ENCODE measurements at places on chromosomes 7 and 10. TPM values are rescaled to one million over a fixed set of nuclear protein-coding genes. Genes with fewer than 3 reads are reported as not detected.
A peak's percentile ranks its signal among the peaks of the same experiment; 100 is the strongest.

DNA sequence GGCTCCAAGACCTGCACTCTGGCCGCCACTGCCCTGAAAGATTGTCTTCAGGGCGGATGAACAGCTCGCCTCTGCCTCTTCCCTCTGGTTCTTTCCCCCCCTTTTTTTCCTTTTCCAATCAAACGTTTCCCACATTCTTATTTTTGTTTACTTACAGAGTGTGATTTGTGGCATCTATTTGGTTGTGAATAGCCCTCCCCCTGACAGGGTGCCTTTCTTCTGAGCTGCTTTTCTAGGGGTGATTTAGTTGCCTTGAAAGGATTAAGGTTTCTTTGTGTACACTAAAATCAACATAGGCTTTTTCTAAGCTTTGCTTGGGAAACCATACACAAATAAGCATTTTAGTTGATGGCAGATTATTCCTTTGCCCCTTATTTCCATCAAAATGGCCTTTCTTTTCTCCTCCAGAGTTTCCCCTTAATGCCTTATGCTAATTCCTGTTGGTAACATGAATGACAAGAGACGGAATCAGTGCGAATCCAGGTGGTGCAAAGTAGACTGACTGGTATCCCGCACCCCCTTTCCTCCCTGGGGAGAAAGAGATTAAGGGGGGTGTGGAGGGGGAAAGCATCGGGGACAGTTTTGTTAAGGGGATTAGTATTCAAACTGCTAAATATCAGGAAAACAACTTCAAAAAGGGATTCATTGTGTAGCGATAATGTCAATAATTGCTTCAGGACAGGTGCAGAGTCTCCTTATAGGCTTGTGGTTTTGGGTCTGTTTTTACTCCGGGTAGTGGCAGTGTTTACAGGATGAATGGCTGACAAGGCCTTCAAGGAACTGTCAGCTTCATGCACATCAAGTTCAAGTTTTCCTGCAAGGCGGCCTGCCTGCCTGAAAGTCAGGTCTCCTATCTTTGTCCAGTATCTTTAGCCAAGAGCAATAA is 431.6 kb upstream of the GALNT17 start:
- peaks cover 6% of the 10 kb centered on the region for H3K4me1 ChIP-seq
- H3K36me3 ChIP-seq = no peaks in the 10 kb centered on the region
- H3K27me3 ChIP-seq = peaks cover 40% of the 10 kb centered on the region
- H3K27ac ChIP-seq = no peak overlapping the region
- DNase-seq = no peak

DNA sequence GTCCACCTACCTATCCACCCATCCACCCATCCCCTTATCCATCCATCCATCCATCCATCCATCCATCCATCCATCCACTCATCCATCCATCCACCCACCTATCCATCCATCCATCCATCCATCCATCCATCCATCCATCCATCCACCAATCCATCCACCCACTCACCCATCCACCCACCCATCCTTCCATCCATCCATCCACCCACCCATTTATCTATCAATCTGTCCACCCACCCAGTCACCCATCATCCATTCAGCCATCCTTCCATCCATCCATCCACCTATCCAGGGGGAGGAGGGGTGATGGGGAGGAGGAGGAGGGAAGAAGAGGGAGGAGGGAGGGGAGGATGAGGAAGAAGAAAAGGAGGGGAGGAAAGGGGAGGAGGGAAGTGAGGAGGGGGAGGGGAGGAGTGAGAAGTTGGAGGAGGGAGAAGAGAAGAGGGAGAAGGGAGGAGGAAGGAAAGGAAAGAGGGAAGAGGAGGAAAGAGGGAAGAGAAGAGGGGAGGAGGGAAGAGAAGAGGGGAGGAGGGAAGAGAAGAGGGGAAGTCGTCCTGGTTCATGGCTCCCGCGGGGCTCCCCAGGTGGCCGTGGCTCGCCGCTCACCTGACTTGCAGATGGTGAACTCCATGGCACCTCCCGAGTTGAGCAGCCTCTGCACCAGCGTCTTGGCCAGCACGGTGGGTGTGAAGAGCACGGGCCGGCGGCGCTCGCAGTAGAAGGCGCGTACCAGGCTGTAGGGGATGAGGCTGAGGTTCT is 68.8 kb upstream of the GNA12 start:
- H3K4me3 ChIP-seq = no peak overlapping the region
- no peaks in the 10 kb centered on the region for H3K27me3 ChIP-seq
- no peak overlapping the region for H3K27ac ChIP-seq
- H3K36me3 ChIP-seq = peaks cover 38% of the 10 kb centered on the region
- no peak for DNase-seq

GRCh38 chr10:79274279-79275104 is 72.8 kb upstream of the PPIF start:
- H3K27ac ChIP-seq = no peak overlapping the region
- H3K4me1 ChIP-seq = no peaks in the 10 kb centered on the region
- H3K36me3 ChIP-seq = peaks cover 19% of the 10 kb centered on the region
- no peak overlapping the region for H3K4me3 ChIP-seq

- H3K36me3 ChIP-seq = no peaks in the 10 kb centered on the region
- no peak for DNase-seq
- H3K4me1 ChIP-seq = no peaks in the 10 kb centered on the region
Observed at GRCh38 chr7:95621404-95621803, 25.1 kb upstream of the PDK4 start.

DNA sequence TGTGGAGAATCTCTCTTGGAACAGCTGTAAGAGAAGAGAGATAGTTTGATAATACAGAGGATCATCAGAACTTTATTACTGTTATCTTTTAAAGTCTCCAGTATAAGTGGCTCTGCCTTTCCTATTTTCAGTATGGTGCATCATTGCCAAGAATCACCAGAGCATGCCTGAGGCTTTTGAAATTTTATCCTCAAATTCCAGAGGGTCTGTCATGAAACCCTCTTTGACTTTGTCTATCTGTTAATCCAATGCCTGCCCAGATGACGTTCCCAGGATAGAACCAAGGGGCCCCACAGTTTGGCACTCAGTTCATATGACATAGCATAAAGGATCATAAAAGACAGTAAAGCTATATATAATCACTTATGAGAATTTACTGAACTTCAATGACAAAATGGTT is 35.3 kb upstream of the SEMA3C start:
- no peak overlapping the region for H3K4me3 ChIP-seq
- H3K27me3 ChIP-seq = no peaks in the 10 kb centered on the region
- H3K4me1 ChIP-seq = no peaks in the 10 kb centered on the region

DNA sequence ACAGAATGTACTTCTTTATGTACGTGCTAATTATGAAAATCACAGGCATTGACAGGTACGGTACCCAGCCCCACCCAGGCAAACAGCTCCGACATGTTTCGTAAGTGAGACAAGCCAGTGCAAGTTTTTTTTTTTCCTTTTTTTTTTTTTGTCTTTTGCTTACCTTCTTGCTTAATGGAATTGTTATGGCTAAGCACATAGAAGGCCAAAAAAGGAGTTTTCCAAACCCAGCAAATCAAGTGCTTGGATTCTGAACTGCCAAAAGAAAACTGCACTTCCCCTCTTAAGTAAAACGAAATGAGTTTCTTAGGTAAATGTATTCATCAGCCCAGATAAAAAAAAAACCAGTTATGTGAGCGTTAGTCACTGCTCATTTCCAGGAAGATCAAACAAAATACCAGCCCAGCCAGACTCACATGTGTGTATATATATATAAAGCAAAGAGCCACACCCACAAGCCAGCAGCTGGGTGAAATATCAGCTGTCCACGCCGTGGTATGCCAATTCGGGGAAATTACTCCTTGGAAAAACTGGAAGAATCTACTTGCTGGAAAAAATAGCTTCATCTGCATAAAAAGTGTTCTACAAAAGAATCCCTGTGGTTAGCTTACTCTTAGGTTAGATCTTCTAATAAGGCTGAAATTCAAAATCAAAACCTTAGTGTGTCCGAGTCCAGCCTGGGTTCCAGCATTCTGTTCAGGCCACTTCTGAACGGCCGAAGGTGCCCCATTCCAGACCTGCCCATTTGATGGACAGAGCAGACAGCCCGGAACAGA is 8.0 kb downstream of the KLF6 start:
- peak overlapping the region; percentile 90 for H3K27ac ChIP-seq
- peaks cover 67% of the 10 kb centered on the region for H3K4me1 ChIP-seq
- peak; percentile 43 for DNase-seq
- H3K27me3 ChIP-seq = no peaks in the 10 kb centered on the region
- H3K4me3 ChIP-seq = peak overlapping the region; percentile 50

GRCh38 chr10:71912431-71912830 is 51.8 kb upstream of the CHST3 start:
- no peak overlapping the region for H3K27ac ChIP-seq
- H3K36me3 ChIP-seq = no peaks in the 10 kb centered on the region
- no peak for DNase-seq
- no peak overlapping the region for H3K4me3 ChIP-seq
- H3K27me3 ChIP-seq = peaks cover 2% of the 10 kb centered on the region

- no peak for DNase-seq
- H3K27me3 ChIP-seq = peaks cover 32% of the 10 kb centered on the region
- H3K4me3 ChIP-seq = no peak overlapping the region
- H3K36me3 ChIP-seq = no peaks in the 10 kb centered on the region
- H3K27ac ChIP-seq = no peak overlapping the region
Observed at GRCh38 chr10:43082087-43082486, 5.2 kb downstream of the RET start.

DNA sequence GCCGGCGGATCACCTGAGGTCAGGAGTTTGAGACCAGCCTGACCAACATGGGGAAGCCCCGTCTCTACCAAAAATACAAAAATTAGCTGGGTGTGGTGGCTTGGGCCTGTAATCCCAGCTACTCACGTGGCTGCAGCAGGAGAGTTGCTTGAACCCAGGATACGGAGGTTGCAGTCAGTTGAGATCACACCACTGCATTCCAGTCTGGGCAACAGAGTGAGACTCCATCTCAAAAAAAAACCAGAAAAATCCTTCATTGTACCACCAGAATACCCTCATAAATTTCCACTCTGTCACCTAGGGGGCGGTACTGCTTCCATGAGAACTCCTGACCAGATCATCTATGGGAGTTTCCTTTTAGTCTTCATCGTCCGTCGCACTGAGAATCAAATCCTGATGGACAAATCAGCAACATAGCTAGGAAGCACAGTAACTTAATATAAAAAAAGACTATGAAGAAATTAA is 225.8 kb upstream of the KLF14 start:
- DNase-seq = peak; percentile 63
- H3K27me3 ChIP-seq = peaks cover 4% of the 10 kb centered on the region
- H3K4me1 ChIP-seq = peaks cover 55% of the 10 kb centered on the region
- peak overlapping the region; percentile 95 for H3K4me3 ChIP-seq
- peaks cover 72% of the 10 kb centered on the region for H3K36me3 ChIP-seq

DNA sequence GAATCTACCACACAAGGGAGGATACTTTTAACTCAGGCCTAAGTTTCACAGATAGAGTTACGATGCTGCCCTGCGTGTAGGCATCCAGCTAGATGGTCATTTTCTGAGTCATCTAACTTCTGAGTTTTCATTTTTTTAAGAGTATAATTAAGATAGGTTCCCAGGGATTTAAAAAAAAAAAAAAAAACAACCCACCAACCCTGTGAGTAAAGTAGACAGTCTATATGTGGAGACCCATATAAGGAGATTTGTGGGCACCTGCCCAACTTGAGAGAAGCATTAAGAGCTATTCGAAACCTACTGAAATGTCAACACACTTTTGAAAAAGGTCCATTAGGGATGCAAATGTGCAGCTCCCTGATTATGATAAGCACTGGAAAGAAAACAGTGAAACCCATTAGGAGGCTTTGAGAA is 257.3 kb downstream of the TRIL start:
- H3K4me3 ChIP-seq = no peak overlapping the region
- no peak for DNase-seq
- no peaks in the 10 kb centered on the region for H3K27me3 ChIP-seq
- H3K27ac ChIP-seq = no peak overlapping the region
- peaks cover 1% of the 10 kb centered on the region for H3K4me1 ChIP-seq
- H3K36me3 ChIP-seq = no peaks in the 10 kb centered on the region

- DNase-seq = no peak
- H3K4me1 ChIP-seq = peaks cover 28% of the 10 kb centered on the region
- peaks cover 16% of the 10 kb centered on the region for H3K36me3 ChIP-seq
- no peaks in the 10 kb centered on the region for H3K27me3 ChIP-seq
Observed at GRCh38 chr10:32057036-32057372, 779 bp upstream of the KIF5B start.

DNA sequence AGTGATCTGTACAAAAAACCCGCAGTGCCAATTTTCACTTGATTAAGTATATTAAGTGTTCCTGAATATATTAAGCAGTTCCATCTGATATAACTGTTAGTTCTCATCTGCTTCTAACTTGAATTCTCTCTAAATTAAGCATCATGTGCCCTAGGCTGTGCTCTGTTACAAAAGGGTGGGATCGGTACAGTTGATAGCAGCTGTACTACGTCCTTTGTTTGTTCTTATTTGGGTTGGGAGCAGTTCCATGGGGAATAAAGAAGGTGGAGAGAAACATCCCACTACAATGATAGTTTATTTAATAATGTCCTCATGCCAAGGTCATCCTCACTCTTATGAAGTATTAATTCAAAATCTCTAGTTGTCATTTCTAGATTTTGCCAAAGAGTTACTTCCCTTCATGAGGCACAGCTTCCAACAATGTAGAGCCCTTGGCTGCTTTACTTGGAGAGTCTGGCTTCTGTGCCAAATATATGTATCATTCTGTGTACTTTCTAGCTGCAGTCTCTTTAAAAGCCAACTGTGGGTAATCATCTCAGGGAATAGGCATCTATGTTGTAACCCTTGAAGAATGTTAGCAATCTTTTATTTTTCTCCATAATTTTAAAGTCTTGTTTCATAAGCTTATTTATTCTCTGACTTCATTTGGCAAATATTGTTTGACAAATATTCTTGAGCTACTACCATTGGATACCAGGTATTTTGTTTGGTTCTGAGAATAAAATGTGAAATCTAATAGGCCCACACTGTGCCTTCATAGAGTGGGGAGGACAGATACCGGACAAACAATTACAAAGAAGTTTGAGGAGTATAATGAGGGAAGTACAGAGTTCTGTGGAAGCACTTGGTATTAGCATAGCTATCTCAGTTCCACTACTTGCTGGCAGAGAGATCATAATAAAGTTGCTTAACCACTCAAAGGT is 22.4 kb upstream of the AHR start:
- H3K4me1 ChIP-seq = peaks cover 18% of the 10 kb centered on the region
- DNase-seq = no peak

The KLLN gene
- total RNA-seq = 0.58 TPM

The INSIG1 gene
- total RNA-seq = 52.5 TPM

The PPP1R9A gene
- total RNA-seq = 0.08 TPM

The NPTX2 gene
- total RNA-seq = not detected

The DNAH11 gene
- not detected for total RNA-seq

The TMEM213 gene
- total RNA-seq = not detected

The SHLD2 gene
- 41.4 TPM for total RNA-seq

The CPA4 gene
- not detected for total RNA-seq

The TAC1 gene
- total RNA-seq = 0.78 TPM

The ALOX5 gene
- 0.96 TPM for total RNA-seq

The PPP1R3A gene
- not detected for total RNA-seq

The HSPA12A gene
- 0.06 TPM for total RNA-seq
